Fibroblast of lung (primary cell): ENCODE measurements at places on chromosomes 3 and 15.

DNA sequence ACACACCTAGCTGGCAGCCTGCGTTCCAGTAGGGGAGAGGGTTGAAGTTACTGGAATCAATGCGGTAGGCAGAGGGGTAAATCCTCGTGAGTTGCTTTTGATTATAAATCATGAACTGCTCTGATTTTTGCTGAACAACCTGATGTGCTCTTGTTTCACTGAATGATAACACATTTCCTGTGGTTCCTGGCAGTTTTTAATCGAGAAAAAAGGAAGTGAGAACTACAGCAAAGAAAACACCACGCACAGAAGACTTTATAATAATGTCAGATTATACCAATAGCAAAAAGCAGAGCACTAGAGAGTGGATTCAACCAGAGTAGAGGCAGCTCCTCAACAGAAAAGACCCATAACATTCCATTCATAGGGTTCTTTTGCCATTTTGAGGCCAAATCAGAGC lies 200.8 kb upstream of the STRIT1 start:
- DNase-seq, result no peak

GRCh38 chr3:11465744-11466616 lies 177.7 kb downstream of the VGLL4 start:
- DNase-seq, result peak; percentile 95

GRCh38 chr15:65638681-65639089 lies 16.9 kb downstream of the SLC24A1 start:
- peak; percentile 76 for DNase-seq

- DNase-seq, result no peak
Observed at GRCh38 chr15:65766422-65767263, 25.4 kb downstream of the DENND4A start.

GRCh38 chr15:85335193-85335942 lies 45.0 kb upstream of the AKAP13 start:
- DNase-seq, result peak; percentile 34

DNA sequence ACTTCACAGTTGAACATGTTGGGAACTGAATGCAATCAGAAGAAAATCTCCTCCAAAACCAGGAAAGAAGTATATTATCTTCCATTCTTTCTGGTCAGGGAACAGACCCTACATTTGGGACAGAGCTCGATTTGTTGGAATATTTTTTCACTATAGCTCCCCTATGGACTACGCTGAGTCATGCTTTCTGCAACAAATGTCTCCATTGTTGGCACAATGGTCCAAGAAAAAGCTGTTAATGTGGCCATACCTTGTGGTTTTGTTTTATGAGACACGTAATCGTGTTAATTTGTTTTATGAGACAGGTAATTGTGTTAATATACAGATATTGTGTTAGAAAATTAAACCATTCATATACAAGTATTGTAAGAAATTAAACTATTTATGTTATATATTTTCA lies 101.4 kb downstream of the TGFBR2 start:
- DNase-seq, result no peak

GRCh38 chr3:81894598-81894997 lies 133.2 kb upstream of the GBE1 start:
- no peak for DNase-seq

DNA sequence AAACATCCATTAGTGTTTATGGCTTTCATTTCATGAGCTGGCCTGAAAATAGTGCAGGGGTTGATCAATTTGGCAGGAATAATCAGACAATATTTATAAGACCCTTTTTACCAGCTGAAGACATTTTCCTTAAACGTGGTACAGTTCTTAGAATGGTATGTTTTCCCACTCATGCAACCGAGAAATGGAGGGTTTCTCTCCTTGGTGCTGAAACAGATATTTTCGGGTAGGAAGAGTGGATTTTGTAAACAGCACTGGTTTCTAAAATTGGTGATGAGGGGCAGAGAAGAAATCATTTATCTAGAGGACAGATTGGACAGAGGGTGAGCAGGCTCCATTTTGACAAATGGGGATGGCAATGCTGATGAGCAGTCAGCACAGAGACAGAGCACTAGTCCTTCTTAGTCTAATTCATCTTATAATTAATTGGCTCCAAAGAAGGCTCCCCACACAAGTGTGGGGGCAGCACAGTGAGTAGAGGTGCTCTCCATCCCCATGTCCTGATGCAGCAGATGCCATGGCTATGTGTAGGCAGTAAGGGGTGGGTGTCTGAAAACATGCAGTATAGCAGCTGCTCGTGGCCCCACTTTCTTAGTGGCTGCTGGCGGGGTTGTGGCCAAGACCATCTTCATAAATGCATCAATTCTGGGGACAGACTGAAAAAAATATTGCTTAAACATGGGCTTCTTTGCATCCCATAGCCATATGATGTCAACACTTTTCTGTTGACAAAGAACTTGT lies 18.1 kb upstream of the SLC7A14 start:
- peak; percentile 38 for DNase-seq

- DNase-seq, result peak; percentile 51
Observed at GRCh38 chr3:185630182-185630622, 44.1 kb downstream of the SENP2 start.

- no peak for DNase-seq
Observed at GRCh38 chr3:37787153-37787867, 74.4 kb upstream of the CTDSPL start.

DNA sequence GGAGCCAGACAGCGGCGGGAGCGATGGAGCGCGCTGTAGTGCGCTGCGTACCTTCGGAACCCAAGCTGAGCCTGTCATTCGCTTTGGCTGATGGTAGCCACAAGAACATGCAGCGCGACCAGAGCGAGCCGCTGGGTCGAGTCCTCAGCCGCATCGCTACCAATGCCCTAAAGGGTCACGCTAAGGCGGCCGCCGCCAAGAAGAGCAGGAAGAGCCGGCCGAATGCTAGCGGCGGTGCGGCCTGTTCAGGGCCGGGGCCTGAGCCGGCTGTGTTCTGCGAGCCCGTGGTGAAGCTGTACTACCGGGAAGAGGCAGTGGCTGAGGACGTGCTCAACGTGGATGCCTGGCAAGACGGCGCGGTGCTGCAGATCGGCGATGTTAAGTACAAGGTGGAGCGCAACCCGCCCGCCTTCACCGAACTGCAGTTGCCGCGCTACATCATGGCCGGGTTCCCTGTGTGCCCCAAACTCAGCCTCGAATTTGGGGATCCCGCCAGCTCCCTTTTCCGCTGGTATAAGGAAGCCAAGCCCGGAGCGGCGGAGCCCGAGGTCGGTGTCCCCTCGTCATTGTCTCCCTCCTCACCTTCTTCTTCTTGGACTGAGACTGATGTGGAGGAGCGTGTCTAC lies 498 bp downstream of the PDE12 start:
- DNase-seq, result peak; percentile 48

DNA sequence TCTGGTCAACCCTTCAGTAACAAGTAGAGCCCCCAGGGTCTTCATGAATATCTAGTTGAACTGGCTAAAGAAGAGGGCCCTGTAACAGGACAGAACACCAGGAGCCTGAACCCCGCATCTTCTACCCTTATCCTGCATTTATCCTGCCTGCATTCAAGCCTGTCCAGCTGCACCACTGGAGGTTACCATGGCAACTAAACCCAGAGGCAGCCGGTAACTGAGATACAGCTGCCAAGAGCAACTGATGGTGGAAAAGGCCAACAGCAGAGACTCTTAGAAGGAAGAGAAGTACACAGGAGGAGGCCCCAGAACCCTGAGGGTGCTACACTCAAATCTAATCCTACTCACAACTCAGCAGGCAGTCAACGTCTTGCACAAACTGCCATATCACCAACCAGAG lies 3.7 kb upstream of the PRKAR2A start:
- DNase-seq, result peak; percentile 40

- peak; percentile 99 for DNase-seq
Observed at GRCh38 chr3:64187065-64187959, 38.0 kb downstream of the PRICKLE2 start.
